ENCODE measurements at places on chromosomes 1 and 21. TPM values are rescaled to one million over a fixed set of nuclear protein-coding genes. Genes with fewer than 3 reads are reported as not detected.

The ASAP3 gene
- 25.5 TPM for polyA plus RNA-seq

The OTUD7B gene
- 11.5 TPM for polyA plus RNA-seq

The OR6K3 gene
- polyA plus RNA-seq: not detected

The CFH gene
- polyA plus RNA-seq: 37.8 TPM

The ASPM gene
- polyA plus RNA-seq: 3.7 TPM

The TSPEAR gene
- polyA plus RNA-seq: not detected

The CRP gene
- not detected for polyA plus RNA-seq

The TMEM51 gene
- polyA plus RNA-seq: 25.5 TPM

The MATN1 gene
- polyA plus RNA-seq: 0.09 TPM

The OR2T29 gene
- polyA plus RNA-seq: not detected

The SLAMF8 gene
- polyA plus RNA-seq: not detected

DNA sequence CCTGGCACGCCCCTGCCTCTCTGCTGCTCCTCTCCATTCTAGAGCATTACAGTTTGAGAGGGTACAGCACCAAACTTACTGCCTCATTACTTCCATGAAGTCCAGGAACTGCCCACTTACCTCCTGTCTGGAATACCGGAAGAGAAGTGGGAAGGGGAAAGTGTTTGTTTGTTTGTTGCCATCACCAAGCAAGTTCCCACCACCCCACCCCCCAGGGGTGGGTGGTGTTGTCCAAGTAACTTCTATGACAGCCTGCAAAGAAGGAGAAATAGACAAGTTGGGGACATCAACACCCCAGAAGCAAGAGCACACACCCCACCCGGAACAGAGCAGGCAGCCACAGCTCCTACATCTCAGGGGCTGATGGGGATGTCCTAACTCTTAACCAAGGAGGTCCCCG is 18.0 kb downstream of the OPTC start:
- DNase-seq: no peak

DNA sequence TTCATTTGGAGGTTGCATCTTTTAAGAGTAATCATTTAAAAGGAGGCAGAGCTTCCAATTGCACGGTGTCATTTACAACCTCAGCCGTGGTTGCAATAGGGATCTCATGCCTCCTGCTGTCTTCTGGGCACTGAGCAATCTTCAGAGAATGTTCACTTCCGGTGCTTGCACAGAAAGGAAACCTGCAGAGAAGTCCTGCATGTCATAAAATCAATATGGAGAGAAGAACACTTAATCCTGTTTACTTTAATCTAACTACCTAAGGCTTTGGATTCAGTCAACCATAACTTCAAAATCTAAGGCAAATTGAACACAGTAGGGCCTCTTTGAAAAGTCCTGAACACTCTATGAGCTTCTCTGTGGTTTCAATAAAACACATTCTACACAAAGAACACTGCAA is 11.3 kb upstream of the MAP10 start:
- peak; percentile 34 for DNase-seq

GRCh38 chr1:185157599-185158412 is 839 bp downstream of the SWT1 start:
- no peak for DNase-seq

DNA sequence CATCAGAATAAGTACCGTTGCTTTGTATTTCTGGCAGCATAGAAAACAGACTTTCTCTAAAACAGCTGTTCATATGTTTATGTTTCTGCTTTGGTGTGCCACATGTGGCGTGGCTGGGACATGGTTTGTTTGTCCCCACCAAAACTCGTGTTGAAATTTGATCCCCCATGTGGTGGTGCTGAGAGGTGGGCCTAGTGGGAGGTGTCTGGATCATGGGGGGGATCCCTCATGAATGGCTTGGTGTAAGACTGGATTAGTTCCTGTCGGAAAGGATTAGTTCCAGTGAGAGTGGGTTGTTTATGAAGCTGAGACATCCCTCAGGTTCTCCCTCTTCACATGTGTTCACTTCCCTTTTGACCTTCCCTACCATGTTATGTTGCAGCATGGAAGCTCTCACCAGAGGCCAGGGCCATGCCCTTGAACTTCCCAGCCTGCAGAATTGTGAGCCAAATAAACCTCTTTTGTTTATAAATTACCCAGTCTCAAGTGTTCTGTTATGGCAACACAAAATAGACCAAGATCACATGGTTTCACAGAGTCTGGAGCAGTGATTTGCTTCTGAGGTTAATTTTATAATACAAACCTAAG is 17.9 kb upstream of the H3-3A start:
- DNase-seq: no peak

DNA sequence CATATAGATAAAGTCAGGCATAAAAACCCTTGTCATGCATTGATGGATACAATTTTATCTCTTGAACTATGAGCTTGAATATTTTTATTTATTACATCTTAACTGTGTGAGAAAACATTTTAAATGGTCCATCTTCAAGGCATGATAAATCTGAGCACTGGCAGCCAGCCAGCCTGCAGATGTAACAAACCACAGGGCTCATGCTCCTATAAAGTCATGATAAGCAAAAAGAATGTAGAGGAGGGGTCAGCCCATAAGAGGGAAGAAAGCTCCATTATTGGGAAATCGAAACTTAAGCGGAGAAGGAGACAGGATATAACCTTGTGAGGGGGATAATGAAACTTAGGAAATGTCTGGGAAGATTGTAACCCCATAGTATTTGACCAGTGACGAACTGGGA is 839.0 kb downstream of the LRRIQ3 start:
- no peak for DNase-seq

DNA sequence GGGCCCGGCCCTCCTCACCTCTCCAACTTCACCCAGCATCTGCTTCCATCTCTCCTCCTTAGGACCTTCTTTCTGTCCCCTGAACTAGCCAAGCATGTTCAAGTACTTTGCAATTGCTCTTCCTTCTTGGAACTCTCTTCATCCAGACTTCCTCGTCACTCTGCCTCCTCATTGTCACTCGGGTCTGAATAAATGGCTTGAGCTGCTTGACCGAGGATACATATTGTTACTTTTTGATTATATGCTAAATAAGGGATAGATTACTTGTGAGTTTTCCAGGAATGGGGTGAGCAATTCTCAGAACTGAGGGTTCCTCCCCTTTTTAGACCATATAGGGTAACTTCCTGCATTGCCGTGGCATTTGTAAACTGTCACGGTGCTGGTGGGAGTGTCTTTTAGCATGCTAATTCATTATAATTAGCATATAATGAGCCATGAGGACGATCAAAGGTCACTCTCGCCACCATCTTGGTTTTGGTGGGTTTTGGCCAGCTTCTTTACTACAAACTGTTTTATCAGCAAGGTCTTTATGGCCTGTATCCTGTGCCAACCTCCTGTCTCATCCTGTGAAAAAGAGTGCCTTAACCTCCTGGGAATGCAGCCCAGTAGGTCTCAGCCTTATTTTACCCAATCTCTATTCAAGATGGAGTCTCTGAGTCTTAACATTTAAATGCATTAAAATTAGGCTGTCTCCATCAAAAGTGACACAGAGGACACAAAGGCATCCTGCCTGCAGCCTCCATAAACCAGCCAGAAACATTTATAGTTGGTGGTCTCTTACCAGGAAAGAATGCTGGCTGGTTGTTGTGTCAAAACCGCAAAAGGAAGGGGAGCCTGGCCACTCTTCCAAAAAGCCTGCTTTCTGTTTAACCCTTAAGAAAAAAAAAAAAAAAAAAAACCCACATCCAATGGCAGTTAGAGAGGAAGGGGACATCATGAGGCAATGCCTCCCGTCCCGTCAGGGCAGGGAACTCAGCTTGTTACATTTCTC is 179.3 kb downstream of the KAZN start:
- no peak for DNase-seq

DNA sequence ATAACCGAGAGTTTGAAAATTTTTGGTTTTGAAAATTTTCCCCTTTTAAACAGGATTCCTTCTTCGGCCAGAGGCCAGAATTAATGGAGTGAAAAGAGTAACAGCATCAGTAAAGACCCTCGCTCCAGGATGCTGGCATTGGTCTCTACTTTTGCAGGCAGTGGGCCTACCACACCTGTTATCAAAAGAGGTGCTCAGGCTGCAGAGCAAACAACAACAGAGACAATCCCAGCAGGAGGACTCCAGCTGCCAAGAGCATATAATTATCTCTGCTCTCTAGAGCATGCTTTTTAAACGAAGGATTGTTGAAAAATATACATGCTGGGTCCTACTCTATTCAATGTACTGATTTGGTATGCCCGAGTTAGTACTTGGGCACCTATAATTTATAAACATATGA is 1048.5 kb downstream of the PLA2G4A start:
- DNase-seq: no peak

DNA sequence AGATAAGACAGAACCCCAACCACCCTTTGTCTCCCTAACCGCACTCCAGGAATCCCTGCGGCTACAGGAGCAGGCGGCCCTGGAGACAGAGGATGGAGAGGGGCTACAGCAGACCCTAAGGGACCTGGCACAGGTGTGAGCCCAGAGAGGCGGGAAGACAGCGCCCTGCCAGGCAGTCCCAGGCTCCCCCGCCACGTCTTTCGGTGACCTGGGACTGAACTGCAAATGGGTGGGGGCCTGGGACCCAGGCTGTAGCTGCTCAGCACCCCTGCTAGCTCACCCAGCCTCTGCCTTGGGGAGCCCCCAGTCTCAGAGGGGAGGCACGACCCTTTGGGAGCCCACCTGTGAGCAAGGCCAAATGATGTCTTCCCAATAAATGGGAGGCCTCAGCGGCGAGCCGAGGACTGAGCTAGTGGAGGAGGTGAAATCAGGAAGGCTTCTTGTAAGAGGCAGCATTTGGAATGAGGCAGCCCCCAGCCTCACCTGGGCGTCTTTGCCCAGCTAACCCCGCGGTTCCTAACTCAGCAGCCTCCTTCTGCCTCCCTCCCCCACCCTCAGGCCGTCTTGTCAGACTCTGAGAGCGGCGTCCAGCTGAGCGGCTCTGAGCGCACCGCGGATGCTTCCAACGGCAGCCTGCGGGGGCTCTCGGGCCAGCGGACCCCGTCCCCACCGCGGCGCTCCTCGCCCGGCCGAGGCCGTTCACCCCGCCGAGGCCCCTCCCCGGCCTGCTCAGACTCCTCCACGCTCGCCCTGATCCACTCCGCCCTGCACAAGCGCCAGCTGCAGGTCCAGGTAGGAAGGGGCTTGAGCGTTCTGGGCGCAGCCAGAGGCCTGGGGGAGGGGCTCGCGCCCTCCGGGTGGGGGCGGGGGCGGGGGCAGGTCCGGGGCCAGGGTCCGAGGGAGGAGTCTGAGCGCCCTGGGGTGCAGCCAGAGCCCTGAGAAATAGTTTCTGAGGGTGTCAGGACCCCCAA is 16.9 kb downstream of the CROCC start:
- no peak for DNase-seq

- DNase-seq: peak; percentile 8
These were observed 22.9 kb upstream of the MTF2 start for GRCh38 chr1:93056214-93056613.

DNA sequence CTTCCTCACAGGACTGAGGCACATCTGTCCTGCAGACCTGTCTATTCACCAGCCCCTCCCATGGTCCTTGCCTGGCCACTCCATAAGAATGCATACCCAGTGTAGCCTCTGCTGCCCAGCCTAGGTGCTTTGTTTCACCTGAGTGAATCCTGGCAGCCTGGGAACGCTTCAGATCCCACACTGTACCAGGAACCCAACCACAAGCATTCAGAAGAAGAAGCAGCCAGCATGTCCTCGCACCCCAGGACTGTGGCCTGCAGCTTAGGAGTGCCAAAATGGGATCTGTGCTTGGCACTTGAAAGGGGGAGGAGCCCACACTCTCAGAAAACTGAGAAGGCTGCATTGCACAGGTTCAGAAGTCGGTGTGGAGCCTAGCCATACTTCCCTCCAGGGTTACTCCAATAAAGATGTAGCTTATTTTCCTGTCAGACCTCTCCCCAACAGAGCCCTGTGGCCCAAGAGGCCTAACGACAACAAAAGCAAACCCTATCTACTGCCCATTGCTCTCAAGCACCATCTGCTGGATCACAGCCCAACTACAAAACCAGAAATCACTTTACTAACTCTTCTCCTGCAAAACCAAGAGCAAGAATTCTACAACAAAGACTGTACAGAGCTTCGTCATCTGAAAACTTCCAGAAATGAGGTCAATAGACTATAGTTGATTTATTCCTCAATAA is 923.1 kb upstream of the NEGR1 start:
- DNase-seq: no peak

DNA sequence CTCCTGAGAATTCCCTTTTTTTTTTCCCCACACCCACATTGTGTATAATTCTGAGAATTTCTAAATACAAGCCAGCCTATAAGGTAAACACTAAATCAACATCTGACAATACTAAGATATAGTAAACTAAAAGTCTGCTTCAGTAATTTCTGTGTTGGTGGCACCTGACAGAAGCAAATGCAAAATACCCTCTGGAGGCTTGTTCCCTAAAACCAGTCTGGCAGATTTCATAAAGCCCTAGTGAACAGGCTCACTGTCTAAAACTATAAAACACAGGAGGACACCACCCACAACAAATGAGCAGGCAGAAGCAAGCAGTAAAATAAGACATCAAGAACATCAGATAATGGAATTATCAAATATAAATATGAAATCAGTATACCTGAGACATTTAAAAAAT is 11.5 kb downstream of the TRIM33 start:
- DNase-seq: no peak

DNA sequence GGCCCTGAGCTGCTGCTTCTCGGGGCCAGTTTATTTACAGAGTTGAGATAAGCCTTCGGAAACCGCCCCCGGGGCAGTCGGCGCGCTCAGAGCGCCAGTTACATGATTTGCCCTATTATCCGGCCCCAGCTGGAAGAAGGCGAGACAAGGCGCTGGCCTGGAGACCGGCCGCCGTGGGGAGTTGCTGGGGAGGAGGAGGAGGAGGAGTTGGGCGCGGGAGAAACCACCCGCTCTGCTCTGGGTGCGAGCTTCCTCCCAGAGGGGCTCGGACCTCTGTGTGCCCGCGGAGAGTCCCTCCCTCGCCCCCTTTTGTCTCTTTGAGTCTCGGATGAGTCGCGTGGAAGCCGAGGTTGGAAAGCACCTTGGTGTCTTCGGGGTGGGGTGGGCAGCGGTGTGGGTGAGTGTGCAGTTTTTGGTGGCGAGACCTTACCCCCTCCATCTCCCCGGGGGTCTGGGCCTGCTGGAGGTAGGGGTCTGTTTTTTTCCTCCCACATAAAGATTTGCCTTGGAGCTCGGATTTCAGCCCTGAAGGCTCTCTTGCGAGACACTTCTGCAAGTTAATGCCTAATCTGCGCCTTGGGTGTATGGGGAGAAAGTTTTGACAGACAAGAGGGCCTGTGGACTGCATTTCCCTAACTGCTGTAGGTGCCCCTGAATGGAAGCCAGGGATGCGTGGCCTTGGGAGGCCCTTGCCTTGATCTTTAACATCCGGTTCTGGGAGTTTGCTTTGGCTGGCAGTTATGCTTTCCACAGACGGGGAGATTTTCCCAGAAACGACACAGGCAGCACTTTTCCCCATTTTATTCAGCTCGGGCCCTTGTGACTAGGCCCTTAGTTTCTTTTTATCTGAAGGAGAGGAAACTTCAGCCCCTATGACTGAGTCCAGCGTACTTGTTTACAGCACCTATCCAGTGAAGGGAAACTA is 80.0 kb downstream of the NDUFS5 start:
- no peak for DNase-seq

- no peak for DNase-seq
These were observed 25.6 kb downstream of the SAMSN1 start for GRCh38 chr21:14520535-14520934.

- no peak for DNase-seq
These were observed 141.4 kb downstream of the SYT2 start for GRCh38 chr1:202568826-202569225.

GRCh38 chr1:184300446-184300845 is 86.4 kb upstream of the C1orf21 start:
- peak; percentile 21 for DNase-seq

- DNase-seq: no peak
These were observed 48.6 kb upstream of the ZNHIT6 start for GRCh38 chr1:85756864-85757263.

All from AG04450 (cell line).